ENCODE measurements at places on chromosomes 13 and 19.

- no peak for DNase-seq
Observed at GRCh38 chr19:42469311-42470235, 26.8 kb upstream of the CXCL17 start.

- DNase-seq, result no peak
Observed at GRCh38 chr13:108734676-108735075, 105.3 kb downstream of the MYO16 start.

- DNase-seq, result no peak
Observed at GRCh38 chr13:110835721-110836604, 78.9 kb downstream of the ANKRD10 start.

DNA sequence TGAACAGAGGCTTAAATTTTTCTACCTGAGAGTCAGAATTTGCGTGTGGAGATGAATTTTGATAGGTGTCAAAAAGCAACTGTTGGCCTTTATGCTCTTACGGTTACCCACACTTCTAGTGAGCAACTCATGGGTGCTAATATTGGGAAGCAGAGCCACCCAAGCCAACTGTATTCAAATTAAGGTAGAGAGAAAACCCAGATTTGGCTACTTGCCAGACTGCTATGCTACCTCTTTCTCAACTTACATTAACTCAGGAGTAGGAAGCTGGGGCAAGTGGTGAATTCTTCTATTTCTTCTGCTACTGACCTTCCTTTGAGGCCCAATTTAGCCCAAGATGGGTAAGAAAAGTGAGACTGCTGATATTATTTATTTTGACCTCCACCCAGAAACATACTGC lies 83.9 kb downstream of the OLFM4 start:
- DNase-seq, result no peak

DNA sequence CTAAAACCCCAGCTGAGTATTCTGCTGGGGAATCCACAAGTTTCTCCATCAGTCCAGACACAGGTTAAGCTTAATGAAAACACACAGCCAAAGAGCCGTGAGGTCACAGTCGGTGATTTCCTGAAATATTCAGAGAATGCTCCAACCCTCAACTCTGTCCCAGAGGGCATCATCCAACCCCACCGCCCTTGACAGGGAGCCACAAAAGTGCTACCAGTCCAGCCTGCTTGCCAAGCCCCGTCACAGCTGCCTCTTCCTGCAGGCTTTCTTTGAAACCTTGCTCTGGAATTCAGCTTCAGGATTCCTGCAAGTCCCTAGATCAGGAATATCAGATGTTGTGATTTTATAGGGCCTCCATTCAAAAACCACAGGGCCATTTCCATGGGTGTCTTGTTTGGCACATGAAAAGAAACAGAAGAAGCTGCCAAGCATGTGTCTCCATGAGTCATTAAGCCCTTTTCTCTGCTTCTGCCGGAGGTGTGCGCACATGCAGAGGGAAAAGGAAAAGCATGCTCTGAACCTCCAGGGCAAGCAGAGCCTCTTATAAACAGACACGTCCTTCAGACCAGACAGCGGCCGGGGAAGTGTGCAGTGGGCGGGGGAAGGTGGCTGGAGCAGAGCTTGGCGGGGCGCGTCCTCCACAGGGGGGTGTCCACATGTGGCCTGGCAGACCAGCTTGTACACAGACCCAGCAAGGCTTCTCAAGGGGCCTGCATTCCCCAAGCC lies 164.7 kb downstream of the KATNAL1 start:
- peak; percentile 97 for DNase-seq

DNA sequence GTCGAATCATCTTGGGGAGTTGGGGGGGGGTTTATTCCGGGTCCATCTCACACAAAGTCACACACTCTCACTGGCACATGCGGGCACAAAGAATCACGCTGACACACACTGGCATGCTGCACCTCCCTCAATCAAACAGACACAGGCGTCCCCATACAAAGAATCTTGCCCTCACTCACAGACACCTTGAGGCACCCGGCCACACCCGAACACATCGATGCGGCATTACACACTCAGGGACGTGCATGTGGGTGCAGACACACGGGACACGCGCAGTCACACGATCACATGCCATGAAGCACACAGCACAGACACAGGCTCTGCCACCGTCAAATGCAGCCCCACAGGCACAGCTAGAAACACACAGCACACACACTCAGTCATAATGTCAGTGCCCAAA lies 7.8 kb downstream of the NFIX start:
- no peak for DNase-seq

DNA sequence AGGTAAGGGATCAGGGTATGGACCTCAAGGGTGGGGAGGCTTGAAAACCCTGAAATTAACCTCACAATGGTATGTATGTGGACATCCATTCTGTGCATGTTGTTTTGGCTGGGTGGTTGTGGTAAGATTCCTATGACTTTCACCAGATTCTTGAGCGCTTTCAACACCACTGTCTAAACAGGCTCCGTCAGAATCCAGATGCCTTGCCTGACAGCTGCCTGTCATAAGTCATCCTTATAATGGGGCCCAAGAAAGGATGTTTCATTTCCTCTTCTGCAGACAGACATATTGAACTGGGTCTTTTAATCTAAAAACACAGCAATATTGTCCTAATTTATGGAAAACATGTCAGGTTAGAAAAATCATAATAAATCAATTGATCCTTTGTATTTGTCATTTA lies 41.3 kb downstream of the ALOX5AP start:
- DNase-seq, result no peak

DNA sequence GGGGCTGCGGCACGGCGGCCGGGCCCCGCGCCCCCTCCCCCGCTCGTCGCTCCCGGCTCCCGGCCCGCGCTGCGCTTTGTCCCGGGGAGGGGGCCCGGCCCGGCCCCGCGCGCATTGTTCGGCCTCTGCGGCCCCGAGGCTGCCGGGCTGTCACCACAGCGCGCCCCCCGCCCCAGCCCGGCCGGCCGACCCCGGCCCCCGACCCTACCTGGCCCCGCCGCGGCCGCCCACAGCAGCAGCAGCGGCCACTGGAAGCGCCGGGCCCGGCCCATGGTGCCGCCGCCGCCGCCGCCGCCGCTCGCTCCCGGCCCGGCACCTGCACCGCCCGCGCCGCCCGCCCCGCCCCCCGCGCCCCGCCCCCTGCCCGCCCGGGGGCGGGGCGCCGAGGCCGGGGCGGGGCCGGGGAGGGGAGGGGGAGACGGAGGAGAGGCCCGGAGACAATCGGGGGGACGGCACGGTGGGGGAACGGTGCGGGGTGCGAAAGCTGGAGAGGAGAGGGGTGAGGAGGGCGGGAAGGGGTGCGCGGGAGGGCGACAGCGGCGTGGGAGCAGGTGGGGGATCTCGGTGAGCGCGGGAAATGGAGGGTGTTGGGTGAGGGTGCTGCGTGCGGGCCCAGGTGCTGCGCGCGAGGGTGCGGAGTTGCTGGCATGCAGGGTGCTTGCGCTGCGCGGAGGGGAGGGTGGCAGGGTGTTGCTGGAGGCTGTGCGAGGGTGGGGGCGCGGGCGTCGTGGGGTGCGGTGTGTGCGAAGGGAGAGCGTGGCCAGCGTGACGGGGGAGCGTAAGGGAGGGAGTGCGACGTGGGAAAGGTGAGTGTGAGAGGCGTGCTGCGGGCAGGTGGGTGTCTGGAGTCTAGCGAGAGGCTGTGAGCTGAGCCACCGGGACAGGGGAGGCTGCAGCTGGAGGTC lies at the start of gene CADM4:
Gene CADM4, minus strand, starts transcription at position 332 of the 905 bp plus-strand sequence. Its CDS starts 60 bp downstream, at position 272.
- DNase-seq, result no peak

GRCh38 chr13:35866801-35867200 lies 264.4 kb downstream of the DCLK1 start:
- DNase-seq, result no peak

GRCh38 chr13:28273919-28274318 lies 135.6 kb downstream of the PAN3 start:
- DNase-seq, result no peak

DNA sequence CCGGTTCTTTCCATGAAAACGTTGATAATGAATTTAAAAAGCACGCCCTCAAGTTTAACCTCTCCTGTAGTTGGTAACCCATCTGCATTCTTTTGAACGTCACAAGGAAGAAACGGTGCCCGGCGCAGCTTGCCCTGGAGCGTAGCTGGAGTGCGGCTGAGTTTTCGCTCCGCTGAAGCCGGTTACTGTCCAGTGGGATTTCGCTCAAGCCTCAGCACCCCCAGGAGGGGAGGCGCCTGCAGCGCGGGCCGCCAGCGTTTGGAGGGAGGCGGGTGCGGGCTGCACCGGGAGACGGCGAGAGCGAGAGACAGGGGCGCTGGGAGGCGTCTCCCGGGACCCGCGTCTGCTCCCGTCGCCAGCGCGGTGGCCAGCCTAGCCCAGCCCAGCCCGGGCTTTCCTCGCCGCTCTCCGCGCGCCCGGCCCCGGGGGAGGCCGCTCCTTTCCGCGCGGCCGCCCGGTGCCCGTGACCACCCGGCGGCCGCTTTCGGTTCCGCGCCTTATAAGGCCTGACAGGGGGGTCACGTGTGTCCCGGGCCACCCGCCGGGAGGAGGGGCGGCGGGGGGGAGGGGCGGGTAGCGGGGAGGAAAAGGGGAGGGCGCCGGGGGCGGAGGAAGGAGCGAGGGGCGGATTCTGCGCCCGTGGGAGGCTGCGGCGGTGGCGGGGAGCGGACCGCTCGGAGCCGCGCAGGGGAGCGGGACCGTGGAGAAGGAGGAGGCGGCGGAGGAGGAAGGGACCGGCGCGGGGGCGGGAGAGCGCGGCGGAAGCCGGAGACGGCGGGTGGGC lies 8.3 kb upstream of the DGKH start:
- peak; percentile 69 for DNase-seq

DNA sequence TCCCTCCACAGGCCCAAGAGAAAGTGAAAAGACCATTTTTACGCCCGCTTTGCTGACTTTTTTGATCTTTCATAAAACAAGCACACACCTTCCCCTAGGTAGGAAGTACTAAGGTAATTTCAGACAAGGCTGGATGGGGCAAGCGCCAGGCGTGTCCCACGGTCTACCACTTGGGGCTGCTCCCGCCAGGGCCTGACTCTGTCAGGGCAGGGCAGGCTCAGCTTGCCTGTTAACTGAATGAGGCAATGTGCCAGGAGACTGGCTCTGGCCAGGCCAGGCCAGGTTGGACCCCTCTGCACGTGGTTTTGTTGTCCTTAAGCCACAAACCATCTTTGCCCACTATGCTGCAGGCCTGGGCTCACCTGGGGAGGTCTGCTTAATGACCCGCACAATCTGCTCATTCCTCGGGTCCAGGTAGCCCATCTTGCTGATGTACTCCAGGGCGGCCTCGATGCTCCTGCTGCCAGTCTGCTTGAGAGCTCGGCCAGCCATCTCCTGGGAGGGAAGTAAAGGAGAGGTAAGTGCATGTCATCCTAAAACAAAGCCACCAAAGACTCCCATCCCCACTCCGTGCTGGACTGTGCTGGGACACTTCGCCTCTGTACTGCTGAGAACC lies 70.4 kb downstream of the LATS2 start:
- no peak for DNase-seq

GRCh38 chr19:5011476-5012238 lies 42.7 kb downstream of the KDM4B start:
- no peak for DNase-seq

Measured in AG04450 (cell line).